D721Med (cell line): ENCODE measurements at places on chromosomes 5 and 9.
A peak's percentile ranks its signal among the peaks of the same experiment; 100 is the strongest.

DNA sequence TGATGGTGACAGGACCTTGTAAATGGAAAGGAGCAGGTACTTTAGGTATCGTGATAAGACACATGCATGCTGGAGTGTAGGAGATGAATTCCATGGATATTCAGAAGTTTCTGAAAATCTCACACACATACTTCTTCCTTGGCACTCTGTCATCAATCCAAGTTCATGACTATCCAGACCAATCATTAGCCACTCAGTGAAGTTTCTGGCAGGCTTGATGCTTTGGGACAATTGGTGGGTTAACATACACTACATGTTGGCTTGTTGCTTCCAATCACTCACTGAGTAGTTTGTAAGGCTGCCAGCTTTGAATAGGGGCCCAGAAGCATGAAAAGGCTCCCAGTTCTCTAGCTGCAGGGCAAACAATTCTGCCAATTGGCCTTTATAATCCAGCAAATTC is 147.6 kb downstream of the CEMIP2 start:
- DNase-seq = no peak

DNA sequence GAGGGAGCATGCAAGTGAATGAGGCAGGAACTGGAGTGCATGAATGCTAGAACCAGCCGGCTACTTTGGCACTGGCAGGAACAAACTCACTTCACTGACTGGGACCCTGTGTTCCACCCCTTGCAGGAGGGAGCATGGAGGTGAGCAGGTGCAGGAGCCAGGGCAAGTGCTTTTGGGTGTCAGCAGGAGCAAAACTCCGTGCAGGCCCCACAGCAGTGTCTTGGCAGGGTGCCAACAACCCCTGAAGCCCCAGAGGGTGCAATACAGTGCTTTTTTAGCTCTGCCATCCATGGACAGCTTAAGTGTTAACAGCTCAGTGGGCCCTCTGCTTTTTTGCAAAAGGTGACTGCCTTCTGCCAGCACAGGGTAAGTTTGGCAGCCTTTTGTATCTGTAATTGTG is 245.8 kb upstream of the PCSK5 start:
- DNase-seq = no peak

DNA sequence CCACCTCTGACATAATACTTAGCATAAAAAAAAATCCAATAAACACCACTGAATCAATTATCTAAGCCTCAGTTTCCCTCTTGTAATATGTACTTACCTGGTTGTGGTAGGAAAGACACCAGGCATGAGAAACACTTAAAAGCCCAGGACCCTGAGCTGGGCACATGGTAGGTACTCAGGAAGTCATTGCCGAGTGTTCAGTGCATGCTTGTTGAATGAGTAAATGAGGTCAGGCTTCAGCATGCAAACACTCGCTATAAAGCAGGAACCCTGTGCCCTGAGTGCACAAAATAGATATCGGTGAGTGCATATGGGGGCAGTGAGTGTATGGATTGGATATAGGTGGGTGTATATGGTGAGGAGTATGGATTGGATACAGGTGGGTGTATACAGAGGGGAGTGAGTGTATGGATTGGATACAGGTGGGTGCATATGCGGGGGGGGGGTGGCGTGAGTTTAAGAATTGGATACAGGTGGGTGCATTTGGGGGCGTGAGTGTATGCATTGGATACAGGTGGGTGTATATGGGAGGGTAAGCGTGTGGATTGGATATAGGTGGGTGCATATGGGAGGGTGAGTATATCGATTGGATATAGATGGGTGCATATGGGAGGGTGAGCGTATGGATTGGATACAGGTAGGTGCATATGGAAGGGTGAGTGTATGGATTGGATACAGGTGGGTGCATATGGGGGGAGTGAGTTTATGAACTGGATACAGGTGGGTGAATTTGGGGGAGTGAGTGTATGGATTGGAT is 194.3 kb upstream of the MSX2 start:
- DNase-seq = no peak

- DNase-seq = peak; percentile 19
Measured at GRCh38 chr5:122415030-122415800, 103.2 kb downstream of the SNCAIP start.

DNA sequence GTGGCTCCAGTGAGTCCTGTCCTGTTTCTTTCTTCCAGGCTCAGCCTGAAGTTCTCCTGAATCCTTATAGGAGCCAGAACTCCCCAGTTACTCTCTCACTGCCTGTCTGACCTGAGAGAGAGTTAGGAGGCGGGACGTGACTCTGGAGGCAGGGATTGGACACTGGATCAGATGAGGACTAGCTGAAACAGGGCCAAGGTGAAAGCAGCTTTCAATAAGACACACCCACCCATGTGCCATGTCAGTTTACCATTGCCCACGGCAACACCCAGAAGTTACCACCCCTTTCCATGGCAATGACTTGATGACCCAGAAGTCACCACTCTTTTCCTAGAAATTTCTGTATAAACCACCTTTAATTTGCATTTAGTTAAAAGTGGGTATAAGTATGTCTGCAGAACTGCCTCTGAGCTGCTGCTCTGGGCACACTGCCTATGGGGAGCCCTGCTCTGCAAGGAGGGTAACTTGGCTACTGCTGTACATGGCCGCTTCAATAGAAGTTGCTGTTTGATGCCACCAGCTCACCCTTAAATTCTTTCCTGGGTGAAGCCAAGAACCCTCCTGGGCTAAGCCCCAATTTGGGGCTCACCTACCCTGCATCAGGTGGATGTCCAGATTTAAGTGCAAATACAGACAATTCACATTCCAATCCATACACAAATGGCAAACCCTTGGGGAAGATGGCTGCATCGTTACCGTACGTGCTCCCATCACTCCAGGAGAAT is 13.7 kb downstream of the FCN2 start:
- DNase-seq = no peak

- DNase-seq = no peak
Measured at GRCh38 chr9:99044827-99045226, 60.1 kb upstream of the TGFBR1 start.

GRCh38 chr5:66617226-66617861 is 21.2 kb downstream of the MAST4 start:
- no peak for DNase-seq

DNA sequence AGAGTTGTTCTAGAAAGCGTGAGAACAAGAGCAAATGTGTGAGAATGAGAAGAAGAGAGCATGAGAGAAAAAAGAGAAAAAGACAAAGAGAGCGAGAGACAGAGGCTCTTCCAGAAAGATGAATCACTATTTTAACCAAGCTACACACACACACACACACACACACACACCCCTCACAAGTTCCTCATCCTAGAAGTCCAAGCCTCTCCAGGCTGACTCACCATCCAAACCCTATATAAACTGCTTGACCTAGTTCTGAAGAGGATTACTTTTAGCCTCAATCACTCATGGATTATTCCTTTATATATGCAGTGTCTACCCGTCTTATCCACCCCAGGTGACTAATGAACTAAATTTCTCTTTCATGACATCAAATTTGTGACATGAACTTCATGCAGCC is 37.6 kb downstream of the C9orf57 start:
- no peak for DNase-seq

DNA sequence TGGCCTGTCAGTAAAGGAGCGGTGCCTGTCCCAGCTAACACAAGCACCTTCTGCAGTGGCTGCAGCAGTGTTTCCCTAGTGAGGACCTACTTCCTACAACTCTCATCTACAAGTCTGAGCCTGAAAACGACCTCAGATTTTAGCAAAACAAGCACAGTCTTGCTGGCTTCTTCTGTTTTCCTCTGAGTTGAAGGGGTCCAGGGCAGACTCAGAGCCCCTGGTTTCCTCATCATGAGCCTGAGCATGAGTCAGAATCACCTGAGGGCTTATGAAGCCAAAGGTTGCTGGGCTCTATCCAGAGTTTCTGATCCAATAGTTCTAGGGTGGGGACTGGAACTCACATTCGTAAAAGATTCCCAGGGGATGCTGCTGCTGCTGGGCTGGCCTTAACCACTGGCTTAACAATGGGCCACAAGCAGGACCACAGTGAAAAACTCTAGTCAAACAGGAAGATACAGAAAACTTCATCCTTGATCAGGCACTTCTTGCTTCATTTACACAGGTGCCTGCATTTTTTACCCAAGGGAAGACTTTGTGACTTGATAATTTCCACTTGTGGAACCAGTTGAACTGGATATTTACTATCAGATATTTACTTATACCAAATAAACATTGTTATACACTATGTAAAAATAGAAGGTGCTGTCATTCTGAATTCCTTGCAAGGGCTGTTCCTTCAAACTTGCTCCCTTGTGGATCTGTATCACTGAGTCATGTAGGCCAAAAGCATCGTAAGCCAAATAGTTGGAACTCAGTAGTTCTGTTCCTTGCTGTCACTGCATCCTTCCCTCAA is 4.3 kb upstream of the ACER2 start:
- DNase-seq = no peak

DNA sequence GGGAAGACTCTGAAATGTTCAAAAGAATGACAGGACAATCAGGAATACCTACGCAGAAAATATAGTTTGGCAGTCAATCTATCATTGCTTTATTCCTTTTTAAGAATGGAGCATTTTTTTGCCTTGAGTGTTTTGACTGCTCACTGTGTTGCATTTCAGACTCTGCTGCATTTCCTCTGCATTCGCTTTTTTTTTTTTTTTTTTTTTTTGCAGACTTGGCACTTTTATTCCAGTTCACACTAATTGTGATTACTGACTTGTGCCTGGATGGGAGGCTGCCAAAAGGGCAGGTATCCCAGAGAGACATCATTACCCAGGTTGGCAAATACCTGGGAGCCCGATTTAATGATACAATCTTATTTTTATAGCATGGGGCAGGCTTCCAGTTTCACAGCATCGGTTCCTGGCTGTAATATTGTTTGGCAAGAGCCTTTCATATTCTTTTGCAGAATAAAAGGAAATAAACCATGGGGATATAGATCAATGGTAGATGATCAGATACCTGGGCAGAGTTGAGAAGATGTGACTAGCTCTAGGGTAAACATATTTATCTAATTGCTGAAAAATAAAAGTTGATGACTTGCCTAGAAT is 1132.6 kb downstream of the MAT2B start:
- no peak for DNase-seq

DNA sequence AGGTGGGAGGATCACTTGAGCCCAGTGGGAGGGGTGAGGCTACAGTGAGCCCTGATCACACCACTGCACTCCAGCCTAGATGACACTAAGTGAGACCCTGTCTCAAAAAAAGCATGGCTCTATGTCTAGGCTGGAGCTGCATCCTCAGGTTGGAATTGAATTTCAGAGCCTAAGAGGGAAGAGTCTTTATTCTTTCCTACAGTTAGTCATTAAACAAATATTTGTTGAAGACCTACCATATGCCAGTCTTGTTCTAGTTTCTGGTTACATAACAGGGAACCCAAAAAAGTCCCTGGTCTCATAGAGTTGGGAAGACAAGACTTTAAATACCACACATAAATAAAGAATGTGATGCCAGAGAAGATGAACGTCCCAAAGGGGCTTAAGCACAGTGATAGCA is 6.9 kb upstream of the GRPEL2 start:
- no peak for DNase-seq

GRCh38 chr5:135024956-135025729 is 8.9 kb downstream of the PITX1 start:
- DNase-seq = no peak

- DNase-seq = no peak
Measured at GRCh38 chr5:11104651-11105112, 343.6 kb upstream of the DAP start.

DNA sequence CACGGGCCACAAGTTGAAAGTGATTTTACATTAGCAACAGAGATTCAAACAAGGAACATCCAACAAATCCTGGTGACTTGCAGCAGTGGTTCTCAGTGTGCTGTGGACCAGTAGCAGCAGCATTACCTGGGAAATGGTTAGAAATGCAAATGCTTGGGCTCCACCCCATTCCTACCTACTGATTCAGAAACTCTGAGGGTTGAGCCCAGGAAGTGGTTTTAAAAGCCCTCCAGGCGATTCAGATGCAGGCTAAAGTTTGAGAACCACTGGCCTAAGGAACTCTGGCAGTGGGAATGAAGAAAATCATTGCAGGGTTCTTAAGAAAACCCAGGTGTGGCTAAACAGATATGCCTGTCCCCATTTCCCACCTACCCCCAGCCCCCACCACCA is 398.8 kb downstream of the ENC1 start:
- DNase-seq = no peak

DNA sequence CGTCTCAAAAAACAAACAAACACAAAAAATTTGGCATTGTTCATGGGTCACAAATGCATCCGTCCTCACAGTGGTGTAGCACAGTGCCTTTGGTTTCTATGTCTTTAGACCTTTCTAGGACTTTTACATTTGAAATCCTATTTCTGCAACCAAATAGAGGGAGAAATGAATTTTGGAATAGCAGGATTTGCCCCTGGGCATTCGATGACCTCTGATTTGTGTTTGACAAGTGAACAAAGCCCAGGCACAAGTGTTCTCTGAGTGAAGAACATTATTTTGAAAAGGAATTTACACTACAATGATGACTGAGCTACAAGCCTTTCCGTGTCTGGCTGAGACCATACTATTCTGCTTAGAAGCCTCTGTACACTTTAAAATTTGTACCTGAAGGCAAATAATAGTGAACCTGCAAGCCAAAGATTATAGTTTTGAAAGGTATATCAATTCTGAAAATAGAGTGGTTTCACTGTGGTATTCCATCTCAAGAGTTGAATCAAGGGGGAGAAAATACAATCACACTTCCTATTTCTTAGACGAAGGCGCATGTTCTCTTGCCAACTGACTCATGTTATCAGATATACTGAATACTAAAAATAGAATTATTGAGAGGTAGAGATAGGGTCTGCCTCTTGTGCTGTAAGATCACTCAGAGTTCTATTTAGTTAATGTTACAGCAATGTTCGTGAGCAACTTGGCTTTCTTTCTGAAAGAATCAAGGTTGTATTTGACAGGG is 297.6 kb downstream of the KDM4C start:
- DNase-seq = no peak

GRCh38 chr5:143166661-143167420 is 236.6 kb downstream of the NR3C1 start:
- no peak for DNase-seq

- no peak for DNase-seq
Measured at GRCh38 chr5:177297922-177298321, 5.6 kb downstream of the RAB24 start.

GRCh38 chr9:99637641-99638040 is 184.0 kb upstream of the NR4A3 start:
- no peak for DNase-seq

DNA sequence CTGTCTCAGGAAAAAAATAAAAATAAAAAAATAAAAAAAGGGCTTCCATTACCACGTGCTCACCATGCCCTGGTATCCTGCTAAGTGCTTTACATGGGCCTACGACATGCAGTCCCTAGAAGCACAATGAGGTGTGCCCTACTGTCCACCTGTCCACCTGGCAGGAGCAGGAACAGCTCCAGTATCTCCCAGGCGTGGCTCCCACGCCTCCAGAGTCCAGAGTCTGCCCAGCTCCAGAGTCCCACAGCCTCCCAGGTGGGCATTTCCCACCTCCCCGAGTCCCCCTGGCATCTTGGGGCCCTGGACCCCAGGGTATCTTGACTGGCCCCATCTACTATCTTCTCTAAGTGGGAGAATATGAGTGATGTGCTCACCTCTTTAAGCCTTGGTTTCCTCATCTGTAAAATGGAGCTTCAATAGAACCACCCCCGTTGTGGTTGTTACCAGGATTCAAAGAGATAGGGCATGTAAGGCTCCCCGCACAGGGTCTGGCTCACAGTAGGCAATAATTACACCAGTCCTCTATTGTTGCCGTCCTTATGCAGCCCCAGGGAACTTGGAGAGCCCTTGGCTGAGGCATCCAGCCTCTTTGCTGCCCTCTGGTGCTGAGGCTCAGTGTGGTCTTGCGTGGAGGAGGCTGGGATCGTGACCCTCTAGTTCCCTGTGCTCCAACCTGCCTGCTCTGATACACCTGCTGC is 8.9 kb downstream of the CXCL14 start:
- DNase-seq = no peak

GRCh38 chr5:36679221-36679989 is 73.0 kb downstream of the SLC1A3 start:
- no peak for DNase-seq

- no peak for DNase-seq
Measured at GRCh38 chr5:154005648-154006047, 33.1 kb downstream of the FAM114A2 start.
